ENCODE measurements at places on chromosomes 16 and 17. TPM values are rescaled to one million over a fixed set of nuclear protein-coding genes. Genes with fewer than 3 reads are reported as not detected.

GRCh38 chr16:71933913-71934695 lies 38.8 kb downstream of the IST1 start:
- peak; percentile 30 for DNase-seq

DNA sequence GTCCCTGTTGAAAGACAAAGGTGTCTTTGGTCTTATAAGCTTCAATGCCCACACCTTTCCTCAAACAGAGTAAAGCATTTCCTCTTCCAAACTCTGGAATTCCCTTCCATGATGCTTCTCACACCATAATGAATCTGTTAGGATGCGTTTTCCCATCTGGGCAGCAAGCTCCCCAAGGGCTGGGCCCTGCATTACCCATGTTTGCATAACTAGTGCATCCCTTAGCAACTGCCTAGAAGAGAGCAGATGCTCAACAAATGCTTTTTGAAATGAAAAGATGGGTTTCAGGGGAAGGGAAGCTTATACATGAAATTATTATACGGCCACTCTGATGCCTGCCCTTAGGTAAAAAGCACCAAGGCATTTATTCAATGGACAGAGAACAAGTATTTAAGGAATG lies 124.5 kb upstream of the CCL2 start:
- DNase-seq, result no peak

DNA sequence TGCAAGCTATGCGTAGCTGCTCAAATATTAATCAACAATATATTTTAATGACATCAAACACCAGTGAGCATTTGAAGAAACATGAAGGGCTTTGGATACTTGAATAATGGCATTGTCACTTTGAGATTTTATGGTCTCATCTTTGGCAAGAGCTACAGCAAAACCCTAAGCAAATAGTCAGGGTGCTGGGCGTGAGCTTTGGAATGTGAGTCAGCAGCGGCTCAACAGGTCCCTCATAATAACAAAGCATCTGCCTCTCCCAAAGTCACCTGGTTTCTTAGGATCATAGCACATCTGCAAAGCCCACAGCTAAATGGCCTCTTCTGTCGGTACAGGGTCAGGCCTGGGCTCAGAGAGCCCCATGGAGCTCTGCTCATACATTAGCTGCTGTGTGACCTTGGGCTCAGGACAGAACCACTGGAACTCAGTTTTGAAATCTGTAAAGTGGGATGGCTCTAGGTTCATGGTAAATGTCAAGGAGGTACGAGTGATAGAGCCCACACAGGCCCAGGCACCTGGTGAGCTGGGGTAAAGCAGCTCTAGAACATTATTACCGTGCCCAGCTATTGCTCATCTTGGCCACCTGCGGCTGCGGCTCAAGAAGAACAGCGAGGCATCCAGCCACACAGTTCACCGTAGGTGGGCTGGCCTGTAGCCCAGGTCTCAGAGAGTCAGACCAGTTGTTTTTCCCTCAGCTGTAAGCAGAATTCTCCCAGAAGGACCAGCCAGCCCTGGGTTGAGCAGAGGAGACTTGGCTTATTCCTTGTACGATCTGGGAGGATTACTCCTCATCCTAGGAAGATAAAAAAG lies 544.5 kb upstream of the CDH11 start:
- peak; percentile 45 for DNase-seq

- no peak for DNase-seq
Measured at GRCh38 chr17:57747221-57748017, 2.3 kb upstream of the CCDC182 start.

DNA sequence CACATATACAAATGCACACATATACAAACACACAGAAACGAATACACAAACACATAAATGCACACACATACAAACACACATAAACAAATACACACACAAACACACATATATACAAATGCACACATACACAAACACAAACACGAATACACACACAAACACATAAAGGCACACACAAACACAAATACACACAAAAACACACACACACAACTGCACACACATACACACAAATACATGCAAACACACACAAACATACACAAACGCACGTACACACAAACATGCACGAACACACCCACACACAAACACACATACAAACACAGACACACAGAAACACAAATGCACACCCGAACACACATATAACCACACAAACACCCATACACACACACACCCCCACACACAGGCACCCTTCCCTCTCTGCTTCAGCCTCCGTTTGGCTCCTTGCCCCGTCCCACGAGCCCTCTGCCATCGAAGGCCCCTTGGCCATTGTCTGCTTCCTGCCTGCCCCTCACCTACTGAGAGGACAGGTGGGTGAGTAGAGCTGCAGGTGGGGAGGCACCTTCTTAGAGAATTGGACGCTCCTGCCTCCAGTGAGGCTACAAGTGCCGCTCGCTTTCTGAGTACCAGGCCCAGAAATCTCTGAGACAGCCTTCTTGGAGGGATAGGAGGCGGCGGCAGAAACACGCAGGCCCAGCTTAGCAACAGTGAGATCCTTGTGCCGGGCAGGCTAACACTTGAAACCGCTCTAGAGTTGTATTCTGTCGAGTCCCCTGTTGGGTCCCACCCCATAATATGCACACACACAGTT lies 331.2 kb downstream of the FOXL1 start:
- DNase-seq, result no peak

GRCh38 chr17:80119839-80120238 lies 18.5 kb downstream of the GAA start:
- DNase-seq, result no peak

GRCh38 chr16:66474750-66475199 lies 47.7 kb downstream of the BEAN1 start:
- DNase-seq, result no peak

DNA sequence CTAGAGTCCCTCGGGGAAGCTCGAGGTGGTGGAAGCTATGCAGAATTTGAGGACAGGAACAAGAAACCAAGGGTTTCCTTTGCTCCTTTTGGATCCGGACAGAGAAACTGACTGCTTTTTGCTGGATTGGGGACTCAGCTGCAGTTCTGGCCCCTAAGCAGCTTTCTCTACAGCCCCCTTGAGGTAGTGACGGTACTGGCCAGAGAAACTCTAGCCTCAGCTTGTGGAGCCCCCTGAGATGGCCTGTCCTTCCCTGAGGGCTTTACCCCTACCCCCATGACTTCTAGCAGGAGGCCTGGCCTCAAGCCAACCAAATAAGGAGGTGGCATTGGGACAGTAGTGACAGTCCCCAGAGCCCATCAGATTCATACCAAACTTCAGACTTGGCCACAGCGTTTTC lies 118.1 kb downstream of the IRX5 start:
- no peak for DNase-seq

DNA sequence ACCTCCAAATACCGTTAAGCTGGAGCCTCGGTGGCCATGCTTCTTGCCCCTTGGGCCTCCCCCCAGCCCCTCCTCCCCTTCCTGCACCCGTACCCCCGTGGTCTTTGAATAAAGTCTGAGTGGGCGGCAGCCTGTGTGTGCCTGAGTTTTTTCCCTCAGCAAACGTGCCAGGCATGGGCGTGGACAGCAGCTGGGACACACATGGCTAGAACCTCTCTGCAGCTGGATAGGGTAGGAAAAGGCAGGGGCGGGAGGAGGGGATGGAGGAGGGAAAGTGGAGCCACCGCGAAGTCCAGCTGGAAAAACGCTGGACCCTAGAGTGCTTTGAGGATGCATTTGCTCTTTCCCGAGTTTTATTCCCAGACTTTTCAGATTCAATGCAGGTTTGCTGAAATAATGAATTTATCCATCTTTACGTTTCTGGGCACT lies 928 bp downstream of the HBA1 start:
- DNase-seq, result no peak

GRCh38 chr16:23279721-23280153 lies 22.4 kb upstream of the SCNN1B start:
- DNase-seq, result no peak

- DNase-seq, result no peak
Measured at GRCh38 chr16:75048054-75048453, 49.2 kb downstream of the ZNRF1 start.

DNA sequence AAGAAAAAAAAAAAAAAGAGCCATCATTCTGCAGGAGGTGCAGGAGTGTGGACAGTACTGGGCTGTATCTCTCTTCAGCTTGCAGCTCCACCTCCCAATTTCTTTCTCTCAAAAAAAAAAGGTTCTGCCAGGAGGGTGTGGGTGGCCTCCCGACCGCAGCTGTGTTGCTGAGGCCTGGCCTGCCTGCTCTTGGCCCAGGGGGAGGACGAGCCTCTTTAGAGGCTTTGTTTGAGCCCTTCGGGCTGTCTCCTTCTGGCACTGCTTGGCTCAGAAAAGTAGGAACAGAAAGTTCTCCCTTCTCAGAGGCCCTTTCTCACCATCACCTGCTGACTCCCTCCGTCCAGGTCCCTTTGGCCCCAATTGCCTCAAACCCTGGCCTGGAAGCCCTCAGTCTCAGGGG lies 22.2 kb upstream of the C17orf107 start:
- no peak for DNase-seq

- DNase-seq, result no peak
Measured at GRCh38 chr17:29578626-29579485, 10.4 kb downstream of the TP53I13 start.

- DNase-seq, result no peak
Measured at GRCh38 chr17:5971969-5972368, 98.2 kb upstream of the WSCD1 start.

GRCh38 chr16:53964145-53964790 lies 260.3 kb downstream of the FTO start:
- no peak for DNase-seq

DNA sequence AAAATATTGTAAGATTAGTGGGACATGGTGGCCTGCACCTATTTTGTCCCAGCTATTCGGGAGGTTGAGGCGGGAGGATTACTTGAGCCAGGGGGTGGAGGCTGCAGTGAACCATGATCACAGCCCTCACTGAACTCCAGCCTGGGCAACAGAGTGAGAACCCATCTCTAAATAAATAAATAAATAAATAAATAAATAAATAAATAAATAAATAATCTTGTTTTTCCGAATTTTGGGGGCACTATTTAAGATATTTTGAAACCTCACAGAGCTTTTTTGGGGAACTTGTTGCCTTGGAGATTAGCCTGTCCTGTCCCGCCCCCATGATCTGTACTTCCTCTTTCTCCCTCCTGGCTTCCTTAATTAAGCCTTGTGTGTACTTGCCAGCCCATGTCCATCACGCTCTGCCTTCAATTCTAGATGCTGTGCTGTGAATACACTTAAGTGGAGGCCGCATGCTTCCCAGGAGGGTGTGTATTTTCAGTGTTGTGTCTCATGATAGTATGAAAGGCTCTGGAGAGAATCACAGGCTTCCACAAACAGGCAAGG lies 4.4 kb downstream of the LGALS9 start:
- DNase-seq, result no peak

Gene RCVRN
- total RNA-seq, result 0.32 TPM

Gene KIF2B
- total RNA-seq, result not detected

Gene C16orf96
- total RNA-seq, result not detected

Gene NHLRC4
- 0.32 TPM for total RNA-seq

Gene SPECC1
- 51.8 TPM for total RNA-seq

Gene ANKRD40CL
- total RNA-seq, result not detected

Gene CLDN9
- total RNA-seq, result not detected

Gene KCNH6
- total RNA-seq, result not detected
